ENCODE measurements at places on chromosomes 3 and 15. TPM values are rescaled to one million over a fixed set of nuclear protein-coding genes. Genes with fewer than 3 reads are reported as not detected.

Gene INSYN1
- under 0.01 TPM for total RNA-seq

- DNase-seq, result no peak
These were observed 316.8 kb downstream of the POLQ start for GRCh38 chr3:121228971-121229370.

Gene TNFSF10
- total RNA-seq, result 91.1 TPM

GRCh38 chr3:14299767-14300166 is 102.6 kb upstream of the SLC6A6 start:
- DNase-seq, result no peak

All from lung microvascular endothelial cell (primary cell).